ENCODE measurements at places on chromosomes 13 and 19. TPM values are rescaled to one million over a fixed set of nuclear protein-coding genes. Genes with fewer than 3 reads are reported as not detected.

The RAB11B gene
- 70.8 TPM for total RNA-seq

The FSD1 gene
- total RNA-seq: not detected

DNA sequence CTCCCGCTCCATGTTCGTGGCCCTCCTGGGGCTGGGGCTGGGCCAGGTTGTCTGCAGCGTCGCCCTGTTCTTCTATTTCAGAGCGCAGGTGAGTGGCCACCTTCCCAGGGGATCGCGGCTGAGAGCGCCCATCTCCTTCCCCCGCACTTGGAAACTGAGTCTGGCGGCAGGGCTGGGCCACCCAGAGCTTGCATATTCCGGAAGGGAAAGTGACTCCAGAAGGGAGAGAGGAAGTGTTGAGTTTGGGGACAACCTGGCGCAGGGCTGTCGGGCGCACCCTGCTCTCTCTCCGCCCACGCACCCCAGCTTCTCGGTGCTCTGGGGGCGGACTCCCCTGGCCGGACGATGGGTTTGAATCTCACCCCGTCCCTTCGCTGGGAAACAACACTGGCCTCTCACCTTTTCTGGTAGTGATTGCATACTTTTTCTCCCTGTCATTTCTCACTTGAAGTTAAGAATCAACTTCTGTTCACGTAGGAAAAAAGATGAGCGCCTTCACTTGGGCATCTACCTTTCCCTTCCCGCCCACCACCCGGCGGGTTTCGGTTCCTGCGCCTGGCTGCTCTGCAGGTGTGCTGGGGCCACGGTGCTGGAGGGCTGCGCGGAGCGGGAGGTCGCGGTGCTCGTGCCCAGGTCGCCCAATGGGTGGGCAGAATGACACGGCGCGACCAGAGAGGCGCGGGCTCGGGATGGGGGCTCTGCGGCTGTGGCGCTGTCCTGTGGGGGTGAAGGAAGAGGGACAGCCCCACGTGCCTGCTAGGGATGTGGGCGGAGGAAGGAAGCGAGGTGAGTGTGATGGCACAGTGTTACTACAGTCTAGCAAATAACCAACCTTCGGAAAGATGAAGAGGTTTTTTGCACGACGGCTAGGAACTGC is 721 bp downstream of the TNFSF11 start:
- no peak overlapping the region for H3K27ac ChIP-seq
- no peaks in the 10 kb centered on the region for H3K4me1 ChIP-seq
- H3K4me3 ChIP-seq: peak overlapping the region; percentile 42
- no peaks in the 10 kb centered on the region for H3K36me3 ChIP-seq
- H3K27me3 ChIP-seq: no peaks in the 10 kb centered on the region

The ZIK1 gene
- 0.53 TPM for total RNA-seq

GRCh38 chr13:49395451-49395865 is 48.4 kb downstream of the CAB39L start:
- H3K36me3 ChIP-seq: no peaks in the 10 kb centered on the region
- H3K4me3 ChIP-seq: no peak overlapping the region
- no peaks in the 10 kb centered on the region for H3K27me3 ChIP-seq
- no peak for DNase-seq
- no peaks in the 10 kb centered on the region for H3K4me1 ChIP-seq

The PTH2 gene
- total RNA-seq: not detected

Measured in ascending aorta (tissue), 2 donors.